ENCODE measurements at places on chromosomes 2 and 18.

- DNase-seq, result no peak
Measured at GRCh38 chr2:130341562-130342019, 1.1 kb upstream of the IMP4 start.

- no peak for DNase-seq
Measured at GRCh38 chr2:109188898-109189297, 59.9 kb downstream of the SH3RF3 start.

GRCh38 chr2:60480089-60480773, 73.2 kb downstream of the BCL11A start:
- DNase-seq, result no peak

GRCh38 chr18:33212363-33212762, 228.2 kb downstream of the CCDC178 start:
- DNase-seq, result no peak

- DNase-seq, result no peak
Measured at GRCh38 chr2:199070322-199070949, 387.3 kb downstream of the SATB2 start.

- DNase-seq, result no peak
Measured at GRCh38 chr2:196259507-196260481, 88.4 kb upstream of the STK17B start.

DNA sequence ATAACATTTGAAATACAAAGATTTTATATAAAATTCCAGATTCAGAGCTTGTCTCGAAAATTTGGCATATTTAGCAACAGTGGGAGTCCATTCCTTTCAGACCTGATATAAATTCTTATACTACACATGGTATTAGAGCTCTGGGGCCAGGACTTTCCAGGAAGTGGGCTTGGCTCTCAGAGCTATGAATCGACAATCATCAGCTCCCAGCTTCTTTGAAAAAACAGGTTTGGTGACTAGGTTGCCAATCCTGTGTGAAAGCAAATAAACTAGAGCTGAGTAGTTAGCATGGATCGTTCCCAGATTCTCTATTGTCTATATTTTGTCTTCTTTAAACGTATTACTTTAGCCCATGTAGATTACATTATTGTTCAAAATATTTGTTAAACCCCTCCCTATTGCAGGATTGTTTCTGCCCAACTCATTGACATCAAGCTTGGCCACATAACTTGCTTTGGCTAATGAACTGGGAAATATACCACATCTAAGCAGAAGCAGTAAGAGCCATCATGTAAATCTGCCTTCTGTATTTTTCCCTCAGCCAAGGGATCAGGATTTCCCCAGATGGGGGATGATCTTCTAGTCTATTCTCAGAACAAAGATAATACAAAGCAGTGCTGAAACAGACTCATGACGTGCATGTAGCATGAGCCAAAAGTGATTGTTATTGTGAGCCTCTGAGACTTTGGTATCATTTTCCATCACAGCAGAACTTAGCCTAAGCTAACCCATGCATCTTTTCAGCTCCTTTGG, 105.4 kb downstream of the KCNH7 start:
- DNase-seq, result no peak

- no peak for DNase-seq
Measured at GRCh38 chr2:182301093-182301492, 125.7 kb downstream of the PDE1A start.

GRCh38 chr2:101828673-101829334, 131.3 kb downstream of the MAP4K4 start:
- DNase-seq, result no peak

DNA sequence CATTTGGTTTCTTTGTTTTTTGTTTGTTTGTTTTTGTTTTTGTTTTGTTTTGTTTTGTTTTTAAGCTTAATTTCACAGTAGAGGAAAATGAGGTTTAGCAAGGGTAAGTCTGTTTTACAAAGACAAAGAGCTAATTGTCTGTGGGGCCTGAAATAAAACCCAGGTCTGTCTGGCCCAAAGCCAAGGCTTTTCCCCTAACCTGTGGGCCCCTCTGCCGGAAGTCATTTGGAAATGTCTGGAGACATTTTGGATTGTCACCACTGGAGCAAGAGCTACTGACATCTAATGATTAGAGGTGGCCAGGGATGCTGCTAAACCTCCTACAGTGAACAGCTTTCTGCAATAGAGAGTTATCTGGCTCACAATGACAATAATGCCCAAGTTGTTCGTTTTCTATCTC, 167.2 kb downstream of the MAP2 start:
- DNase-seq, result no peak

DNA sequence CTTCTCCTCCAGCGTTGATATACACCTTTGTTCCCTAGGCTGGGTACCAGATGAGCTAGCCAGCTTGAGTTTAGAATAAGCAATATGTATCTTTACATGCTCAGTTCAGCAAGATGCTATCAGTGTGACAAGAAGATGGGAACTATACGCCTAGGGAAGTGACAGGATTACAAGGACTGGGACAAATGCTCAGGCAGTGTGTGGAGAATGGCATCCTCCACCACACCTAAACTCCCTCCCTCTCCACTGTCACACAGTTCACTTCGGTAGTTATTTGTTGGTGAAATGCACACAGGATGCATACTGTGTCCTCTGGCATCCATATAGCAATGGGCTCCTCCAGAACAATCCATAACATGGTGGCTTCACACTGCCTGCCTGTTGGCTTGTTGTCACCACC, 7.7 kb downstream of the STAT1 start:
- no peak for DNase-seq

GRCh38 chr2:155266583-155266982, 568.1 kb downstream of the KCNJ3 start:
- no peak for DNase-seq

DNA sequence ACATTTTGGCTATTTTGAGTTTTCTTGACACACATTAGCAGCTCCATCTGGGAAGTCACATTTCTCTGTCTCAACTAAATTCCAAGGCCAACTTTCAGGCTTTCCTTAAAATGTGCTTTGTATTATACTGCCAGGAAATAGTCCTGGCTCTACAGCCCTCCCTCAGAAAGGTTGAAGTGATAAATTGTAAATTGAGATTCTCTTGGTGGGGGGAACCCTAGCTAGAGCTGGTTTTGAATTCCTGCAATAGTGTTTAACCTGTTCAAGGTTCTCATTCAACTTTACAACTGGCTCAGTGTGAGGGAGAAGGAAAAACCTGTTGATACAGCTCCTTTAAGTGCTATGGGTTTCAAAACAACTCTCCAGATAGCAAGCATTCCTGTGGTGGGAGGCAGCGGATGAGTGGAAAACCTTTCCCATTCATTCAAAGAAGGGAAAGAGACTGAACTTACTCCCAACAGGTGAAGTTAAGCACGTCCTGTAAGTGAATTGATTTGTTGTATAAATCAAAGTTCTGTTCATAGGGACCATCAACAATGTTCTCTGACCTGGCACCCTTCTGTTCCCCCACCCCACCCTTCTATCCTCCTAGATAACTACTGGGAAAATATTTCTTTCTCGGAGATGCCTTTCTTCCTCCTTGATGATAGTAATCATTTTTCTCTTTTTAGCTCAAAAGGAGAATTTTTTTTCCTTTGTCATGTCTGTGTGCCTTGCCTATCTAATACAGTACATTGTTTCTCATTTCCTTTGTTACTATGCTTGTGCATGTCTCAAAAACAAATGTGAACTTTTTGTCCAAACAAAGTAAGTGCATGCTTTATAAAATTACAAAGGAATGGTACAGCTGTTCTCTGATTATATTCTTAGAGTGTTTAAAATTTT, 44.2 kb upstream of the SLC39A10 start:
- no peak for DNase-seq

GRCh38 chr2:10412380-10412779, 35.7 kb downstream of the ODC1 start:
- peak; percentile 67 for DNase-seq

DNA sequence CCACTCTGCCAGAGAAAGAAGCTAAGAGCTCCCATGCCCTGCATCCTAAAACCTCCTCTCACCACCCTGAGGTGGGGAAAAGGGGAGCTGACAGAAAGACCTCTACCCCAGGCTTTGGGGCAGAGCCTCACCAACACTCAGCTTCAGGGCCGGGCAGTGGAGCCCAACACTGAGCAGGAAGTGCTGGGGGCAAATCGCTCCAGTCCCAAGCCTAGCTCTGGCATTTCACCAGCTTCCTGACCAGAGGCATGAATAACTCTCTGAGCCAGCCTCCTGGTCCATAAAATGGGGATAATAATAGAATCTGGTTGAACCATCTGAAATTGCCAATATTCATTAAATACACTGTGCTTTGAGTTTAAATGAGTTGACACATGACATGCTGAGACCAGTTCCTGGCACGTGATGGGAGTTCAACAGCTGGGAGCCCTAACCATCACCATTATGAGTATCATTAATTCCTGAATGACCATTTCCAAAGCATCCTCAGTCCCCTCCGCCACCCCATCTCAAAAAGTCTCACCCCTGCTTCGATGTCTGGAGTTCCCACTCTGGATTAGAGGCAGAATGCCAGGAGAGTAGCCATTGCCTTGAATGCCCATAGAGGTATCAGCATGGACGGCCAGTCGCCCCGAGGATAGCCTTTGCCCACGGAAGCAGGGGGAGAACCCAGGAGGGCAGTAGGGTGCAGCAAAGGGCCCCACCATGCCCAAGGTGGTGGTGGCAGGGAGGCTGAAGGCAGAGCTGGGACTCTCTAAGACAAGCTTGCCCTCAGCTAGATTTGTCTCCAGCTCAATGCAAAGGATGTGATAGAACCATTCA, 153.4 kb downstream of the TNS1 start:
- no peak for DNase-seq

DNA sequence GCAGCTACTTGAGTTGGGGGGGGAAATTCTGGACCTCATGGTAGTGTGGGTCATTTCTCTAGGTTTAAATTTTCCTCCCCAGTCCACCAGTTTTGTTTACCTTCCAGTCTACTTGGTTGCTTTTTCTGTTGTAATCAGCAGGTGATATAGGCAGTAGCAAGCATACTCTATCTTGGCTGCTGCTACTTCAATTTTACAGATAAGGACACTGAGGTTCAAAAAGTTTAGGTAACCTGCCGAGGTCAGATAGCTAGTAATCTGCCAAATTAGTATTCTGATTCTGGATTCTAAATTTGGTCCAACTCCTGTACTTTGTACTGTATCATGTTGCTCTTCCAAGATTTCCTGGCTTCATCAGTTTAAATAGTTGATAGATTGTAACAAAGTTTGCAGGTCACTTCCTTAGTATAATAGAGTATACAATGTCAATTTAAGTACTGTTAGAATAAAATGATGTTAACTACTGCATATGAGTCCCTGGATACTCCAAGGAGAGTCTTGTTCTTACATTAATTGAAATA, 34.7 kb downstream of the ANTXR1 start:
- no peak for DNase-seq

DNA sequence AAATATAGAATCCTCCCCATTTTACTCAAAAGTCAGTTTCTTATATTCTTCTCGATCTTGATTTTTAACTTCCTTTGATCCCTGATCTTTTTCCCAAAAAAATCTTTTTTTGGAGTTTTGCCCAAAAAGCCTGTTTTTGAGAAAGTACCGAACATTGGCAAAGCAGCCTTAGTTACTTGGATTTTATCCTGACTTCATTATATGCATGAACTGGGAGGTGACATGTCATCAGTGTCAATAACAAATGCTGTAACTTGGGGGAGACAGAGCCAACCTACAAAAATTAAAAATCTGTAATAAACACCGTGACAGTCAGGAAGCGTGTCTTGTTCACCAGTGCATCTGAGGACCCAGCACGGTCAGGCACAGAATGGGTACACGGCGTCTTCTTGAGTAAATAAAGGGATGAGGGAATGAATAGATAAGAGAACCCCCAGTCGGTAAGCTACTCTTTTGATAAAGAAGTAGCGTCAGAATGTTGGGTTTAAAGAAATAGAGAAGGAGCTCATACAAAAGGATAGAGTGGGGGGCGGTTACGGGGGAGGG, 24.9 kb downstream of the TRAPPC12 start:
- no peak for DNase-seq

GRCh38 chr2:68386365-68386764, 21.3 kb downstream of the PLEK start:
- DNase-seq, result no peak

DNA sequence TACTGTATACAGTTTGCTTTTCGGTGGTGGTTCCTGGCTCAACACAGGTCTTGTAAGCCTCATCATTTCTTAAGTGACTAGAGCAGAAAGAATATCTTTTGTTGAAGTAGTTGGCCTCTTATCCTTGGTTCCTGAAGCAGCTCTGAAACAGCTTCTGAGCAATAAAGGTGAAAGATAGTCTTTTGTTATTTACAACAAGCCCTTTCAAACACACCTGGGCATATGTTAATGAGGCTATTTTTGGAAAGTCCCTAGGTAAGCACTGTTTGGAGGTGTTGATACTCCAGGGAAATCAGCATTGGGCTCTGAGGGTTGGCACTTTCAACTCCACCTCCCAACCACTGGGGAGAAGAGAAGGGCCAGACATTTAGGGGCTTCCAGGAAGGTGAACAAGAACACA, 211.0 kb downstream of the MCFD2 start:
- no peak for DNase-seq

- DNase-seq, result no peak
Measured at GRCh38 chr2:30880516-30880915, 73.3 kb upstream of the CAPN13 start.

- DNase-seq, result no peak
Measured at GRCh38 chr2:121075641-121076497, 209.1 kb downstream of the TFCP2L1 start.

- DNase-seq, result no peak
Measured at GRCh38 chr2:183117226-183117625, 7.0 kb upstream of the NUP35 start.

- no peak for DNase-seq
Measured at GRCh38 chr2:45653122-45653913, 1.8 kb downstream of the PRKCE start.

DNA sequence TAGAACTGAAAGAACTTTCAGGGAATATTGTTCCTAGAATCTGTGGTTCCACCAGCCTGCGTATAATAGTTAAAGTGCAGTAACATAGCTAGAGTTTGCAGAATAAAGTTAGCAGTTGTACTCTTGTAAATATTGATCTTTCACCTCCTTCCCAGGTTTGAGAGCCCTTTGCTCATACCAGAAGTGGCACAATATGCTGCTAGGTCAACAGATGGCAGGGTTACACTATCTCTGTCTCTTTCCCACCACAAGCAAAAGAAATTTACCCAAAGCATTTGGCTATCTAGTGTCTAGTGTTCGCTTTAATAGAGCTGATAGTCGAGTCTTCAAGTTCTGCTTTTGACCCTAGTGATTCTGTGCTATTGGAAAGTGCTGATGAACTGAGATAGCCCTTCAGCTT, 119.0 kb upstream of the KLHL14 start:
- DNase-seq, result no peak

GRCh38 chr2:15517793-15518192, 43.3 kb downstream of the NBAS start:
- DNase-seq, result no peak

DNA sequence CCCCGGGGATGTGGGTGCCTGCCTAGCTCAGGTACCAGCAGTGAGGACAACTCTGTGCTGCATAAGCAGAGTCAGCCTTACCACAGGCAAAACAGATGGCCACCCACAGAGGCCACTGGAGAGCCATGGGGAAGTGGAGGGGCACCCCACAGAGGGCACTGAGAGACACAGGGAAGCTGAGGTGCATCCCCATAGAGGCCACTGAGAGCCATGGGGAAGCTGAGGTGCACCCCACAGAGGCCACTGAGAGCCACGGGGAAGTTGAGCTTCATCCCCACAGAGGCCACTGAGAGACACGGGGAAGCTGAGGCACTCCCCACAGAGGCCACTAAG, 134.1 kb upstream of the EPAS1 start:
- no peak for DNase-seq

- DNase-seq, result no peak
Measured at GRCh38 chr2:223050188-223050587, 1.8 kb upstream of the KCNE4 start.

GRCh38 chr2:62775367-62775668, 69.8 kb downstream of the EHBP1 start:
- DNase-seq, result no peak
